ENCODE measurements at places on chromosomes 2 and 18.

GRCh38 chr2:159605441-159606178 is 10.7 kb downstream of the BAZ2B start:
- no peak for DNase-seq

DNA sequence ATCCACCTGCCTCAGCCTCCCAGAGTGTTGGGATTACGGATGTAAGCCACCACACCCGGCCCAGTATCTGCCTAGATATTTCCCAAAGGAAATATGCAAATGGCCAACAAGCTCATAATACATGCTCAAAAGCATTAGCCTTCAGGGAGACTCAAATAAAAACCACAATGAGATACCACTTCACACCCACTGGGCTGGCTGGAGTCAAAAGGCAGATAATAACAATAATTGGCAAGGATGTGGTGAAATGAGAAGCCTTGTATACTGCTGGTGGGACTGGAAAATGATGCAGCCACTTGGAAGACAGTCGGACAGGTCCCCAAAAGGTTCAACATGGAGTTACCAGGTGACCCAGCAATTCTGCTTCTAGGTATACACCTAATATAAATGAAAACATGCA is 20.5 kb upstream of the ZNF516 start:
- DNase-seq = no peak

GRCh38 chr18:22538426-22538825 is 120.7 kb upstream of the CTAGE1 start:
- DNase-seq = no peak

DNA sequence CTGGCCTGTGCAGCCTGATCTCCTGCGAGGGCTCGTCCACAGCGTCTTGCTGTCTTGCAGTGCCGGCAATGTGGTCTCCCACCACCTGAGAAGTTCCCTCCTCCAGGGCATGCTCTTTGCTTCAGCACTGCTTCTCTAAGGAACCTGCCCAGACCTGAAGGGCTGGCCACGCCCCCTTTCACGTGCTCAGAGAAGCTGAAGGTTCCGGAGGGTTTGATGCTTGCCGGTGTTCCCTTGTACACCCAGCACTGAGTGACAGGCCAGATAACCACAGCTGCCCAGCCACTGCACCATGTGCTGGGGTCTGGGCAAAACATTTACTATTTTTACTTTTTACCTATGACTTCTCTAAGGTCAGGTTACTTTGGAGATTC is 1.7 kb upstream of the POLR2D start:
- DNase-seq = peak; percentile 49

- DNase-seq = no peak
Measured at GRCh38 chr2:74008761-74009395, 24.2 kb downstream of the TET3 start.

GRCh38 chr18:31860488-31860887 is 82.4 kb downstream of the TRAPPC8 start:
- no peak for DNase-seq
